ENCODE measurements at places on chromosomes 2 and 18. TPM values are rescaled to one million over a fixed set of nuclear protein-coding genes. Genes with fewer than 3 reads are reported as not detected.

GRCh38 chr2:25617948-25618646 lies 55.3 kb downstream of the DTNB start:
- H3K27me3 ChIP-seq = no peaks in the 10 kb centered on the region
- no peaks in the 10 kb centered on the region for H3K36me3 ChIP-seq
- no peaks in the 10 kb centered on the region for H3K4me1 ChIP-seq
- DNase-seq = no peak

Gene VWA3B
- total RNA-seq = not detected

DNA sequence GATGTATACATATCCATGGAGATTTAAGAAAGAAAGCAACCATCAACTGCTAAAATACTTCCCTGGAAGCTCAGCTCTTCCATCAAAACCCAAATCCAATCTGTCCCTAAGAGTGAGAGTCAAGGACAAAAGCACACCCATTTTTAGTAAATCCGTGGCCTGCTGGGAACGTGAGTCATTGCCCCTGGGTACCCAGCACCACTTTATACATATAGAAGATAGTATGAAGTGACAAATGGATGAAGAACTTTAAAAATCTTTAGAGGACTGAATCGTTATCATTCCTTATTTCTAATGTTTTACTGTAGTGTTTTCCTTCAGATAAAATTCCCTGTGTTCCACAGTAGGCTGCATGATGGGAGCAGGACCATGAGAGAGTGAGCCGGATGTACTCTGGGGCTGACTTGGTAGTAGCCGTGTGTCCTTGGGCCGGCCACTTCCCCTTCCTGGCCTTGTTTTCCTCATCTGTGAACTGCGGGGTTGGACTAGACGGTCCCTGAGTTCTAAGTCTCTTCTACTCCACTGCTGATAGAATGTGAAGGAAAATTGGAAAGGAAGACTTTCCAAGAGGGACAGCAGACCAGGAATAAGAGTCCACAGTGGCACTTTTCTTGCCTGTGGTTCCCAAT lies 28.5 kb upstream of the CEP68 start:
- peaks cover 8% of the 10 kb centered on the region for H3K36me3 ChIP-seq
- no peak overlapping the region for H3K27ac ChIP-seq
- H3K27me3 ChIP-seq = no peaks in the 10 kb centered on the region
- peaks cover 29% of the 10 kb centered on the region for H3K4me1 ChIP-seq
- H3K4me3 ChIP-seq = no peak overlapping the region
- no peak for DNase-seq

Gene GLB1L
- 4.9 TPM for total RNA-seq

Gene FBXO48
- total RNA-seq = 3.3 TPM
